ENCODE measurements at places on chromosomes 3 and 15.
A peak's percentile ranks its signal among the peaks of the same experiment; 100 is the strongest.

DNA sequence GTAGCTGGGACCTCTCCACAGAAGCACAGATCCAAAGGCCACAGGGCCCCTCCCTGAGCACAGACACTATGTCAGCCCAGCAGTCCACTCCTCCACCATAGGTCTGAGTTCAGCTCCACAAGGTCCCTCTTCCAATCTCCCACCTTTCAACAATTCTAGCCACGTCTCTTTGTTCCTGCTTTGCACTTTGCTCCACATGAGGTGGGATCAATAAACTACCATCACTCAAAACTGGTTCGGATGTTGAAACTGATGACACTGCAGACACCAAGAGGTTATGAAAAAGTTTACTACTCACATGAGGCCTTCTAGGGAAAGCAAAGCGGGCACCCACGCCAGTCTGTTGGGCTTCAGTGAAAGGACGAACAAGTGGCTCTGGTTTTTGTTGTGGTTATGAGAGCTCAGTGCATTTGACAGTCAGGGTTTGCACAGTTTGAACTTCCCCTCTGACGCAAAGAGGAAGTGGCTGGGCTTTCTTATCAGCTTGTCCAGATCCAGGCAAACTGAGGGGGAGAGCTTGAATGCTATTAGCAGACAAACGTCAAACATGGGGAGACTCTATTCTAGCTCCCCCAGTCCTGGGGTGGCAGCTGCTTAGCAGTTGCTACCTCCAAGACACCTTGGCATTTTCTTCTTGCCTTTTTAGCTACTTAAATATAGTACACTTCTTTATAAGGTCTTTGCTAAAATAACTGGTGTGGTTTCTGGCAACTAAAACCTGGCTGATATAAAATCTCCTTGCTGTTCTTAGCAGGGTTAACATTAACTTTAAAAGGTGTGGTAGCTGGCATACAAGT, 37.8 kb downstream of the ZNF445 start:
- peak; percentile 28 for DNase-seq

DNA sequence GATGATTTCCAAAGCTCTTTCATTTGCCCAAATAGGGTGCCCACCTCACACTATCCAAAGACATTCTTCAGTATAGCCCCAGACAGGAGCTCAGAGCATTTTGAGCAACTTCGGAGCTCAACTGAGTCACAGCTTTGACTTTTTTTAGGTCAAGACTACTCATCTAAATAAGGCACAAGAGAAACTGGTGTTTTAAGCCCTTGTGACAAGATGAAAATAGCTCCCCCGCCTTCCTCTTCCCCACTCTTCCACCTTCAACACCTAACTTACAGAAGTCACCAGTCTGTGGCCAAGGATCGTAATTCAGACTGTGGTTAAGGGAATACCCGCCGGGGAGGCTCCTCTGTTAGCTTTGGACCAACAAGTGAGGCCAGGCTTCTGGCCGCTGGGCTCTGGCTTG, 60.4 kb upstream of the CA12 start:
- no peak for DNase-seq

- no peak for DNase-seq
These were observed 81.8 kb downstream of the IL20RB start for GRCh38 chr3:137039570-137039969.

- DNase-seq = no peak
These were observed 44.5 kb downstream of the NKIRAS1 start for GRCh38 chr3:23872330-23872729.

DNA sequence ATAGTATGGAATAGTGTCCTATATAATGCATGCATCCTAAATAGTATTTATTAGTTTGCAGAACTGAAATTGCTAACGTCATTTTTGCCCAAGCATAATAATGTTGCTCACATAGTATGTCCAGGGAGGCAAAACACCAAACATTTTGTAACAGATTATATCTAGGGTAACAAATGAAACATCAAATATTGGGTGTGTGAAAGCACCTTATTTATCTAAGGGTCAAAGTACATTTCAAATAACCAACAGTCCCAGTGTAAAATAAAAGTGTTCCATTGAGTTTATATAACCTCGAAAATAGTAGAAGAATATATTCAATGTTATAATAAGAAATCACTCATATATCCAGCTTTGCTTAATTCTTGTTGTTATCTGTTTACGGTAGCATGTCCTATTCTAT, 363.1 kb downstream of the CADM2 start:
- DNase-seq = no peak
